Esophagus squamous epithelium (tissue), 5 donors: ENCODE measurements at places on chromosomes 3 and 15. TPM values are rescaled to one million over a fixed set of nuclear protein-coding genes. Genes with fewer than 3 reads are reported as not detected.

- DNase-seq: no peak
Measured at GRCh38 chr3:183797996-183798395, 27.4 kb downstream of the MAP6D1 start.

- DNase-seq: no peak
Measured at GRCh38 chr3:279325-279724, 82.8 kb downstream of the CHL1 start.

GRCh38 chr3:171915275-171915674, 72.1 kb downstream of the TMEM212 start:
- DNase-seq: no peak

DNA sequence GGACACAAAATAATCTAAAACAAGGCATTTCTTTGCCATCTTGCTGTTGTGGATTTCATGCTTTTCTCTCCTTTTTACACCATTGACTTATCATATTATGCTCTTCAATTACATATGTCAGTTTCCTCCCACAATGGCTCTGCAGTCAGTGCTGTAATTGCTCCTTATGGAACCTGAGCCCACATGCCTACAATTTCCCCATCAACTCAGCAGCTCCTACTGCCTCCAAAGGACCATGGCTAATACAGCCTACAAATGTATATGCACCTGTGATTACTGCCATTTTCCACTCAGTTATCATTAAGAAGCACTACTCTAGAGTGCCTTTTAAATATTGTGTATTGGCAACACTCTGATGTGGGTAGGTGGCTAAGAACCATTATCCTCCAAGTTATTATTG, 30.8 kb downstream of the RTP4 start:
- DNase-seq: no peak

GRCh38 chr15:93360976-93361375, 272.0 kb upstream of the RGMA start:
- DNase-seq: no peak

Gene SLC2A2
- total RNA-seq: not detected

Gene ZDHHC23
- total RNA-seq: 1.4 TPM

DNA sequence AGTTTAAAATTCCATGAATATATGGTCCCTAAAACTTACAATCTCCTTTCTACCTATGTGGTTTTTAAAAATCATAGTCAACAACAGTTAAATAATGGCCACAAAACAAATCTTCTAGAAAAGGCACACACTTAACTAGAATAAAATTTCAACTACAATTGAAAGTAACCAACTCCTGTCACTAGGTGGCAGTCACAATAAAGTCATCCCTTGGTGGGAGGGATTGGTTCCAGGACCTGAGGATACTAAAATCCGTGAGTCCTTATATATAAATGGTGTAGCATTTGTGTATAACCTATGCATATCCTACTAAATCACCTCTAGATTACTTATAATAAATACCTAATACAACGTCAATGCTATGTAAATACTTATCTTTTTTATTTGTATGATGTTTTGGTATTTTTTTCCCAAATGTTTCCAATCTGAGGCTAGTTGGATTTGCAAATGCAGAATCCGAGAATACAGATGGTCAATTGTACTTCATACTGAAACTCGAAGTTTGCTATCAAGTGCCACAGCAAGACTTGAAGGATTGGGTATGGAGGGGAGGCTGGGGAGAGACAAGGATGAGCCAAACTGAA, 172.6 kb downstream of the FMN1 start:
- no peak for DNase-seq

Gene SEMA3B
- total RNA-seq: 0.70 TPM
